ENCODE measurements at places on chromosomes 13 and 19.

DNA sequence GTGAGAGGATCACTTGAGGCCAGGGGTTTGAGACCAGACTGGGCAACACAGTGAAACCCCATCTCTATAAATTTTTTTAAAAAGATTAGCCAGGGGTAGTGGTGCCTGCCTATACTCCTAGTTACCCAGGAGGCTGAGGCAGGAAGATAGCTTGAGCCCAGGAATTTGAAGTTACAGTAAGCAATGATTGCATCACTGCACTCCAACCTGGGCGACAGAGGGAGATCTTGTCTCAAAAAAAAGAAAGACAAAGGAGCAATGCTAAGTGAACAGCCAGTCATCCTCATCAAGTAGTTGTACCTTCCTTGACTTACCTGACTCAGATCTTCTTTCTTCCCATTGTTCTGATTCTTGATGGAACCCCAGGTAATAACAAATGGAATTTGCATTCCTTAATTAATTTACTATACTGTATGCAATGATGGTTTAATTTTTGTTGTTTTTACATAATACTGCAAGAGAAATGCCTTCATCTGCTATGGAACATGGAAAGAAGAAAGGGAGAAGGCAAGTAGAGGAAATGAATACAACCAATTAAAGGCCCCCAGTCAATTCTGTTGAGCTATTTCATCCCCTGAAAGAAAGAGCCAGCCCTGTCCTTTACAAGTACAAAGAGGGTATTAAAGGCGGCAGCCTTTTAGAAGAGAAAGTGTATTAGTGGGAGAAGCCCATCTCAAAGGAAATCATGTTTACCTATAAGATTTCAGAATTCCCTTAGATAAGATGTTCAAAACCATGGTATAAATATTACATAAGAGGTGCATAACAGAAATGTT is 316.7 kb downstream of the DIAPH3 start:
- DNase-seq: peak; percentile 23

DNA sequence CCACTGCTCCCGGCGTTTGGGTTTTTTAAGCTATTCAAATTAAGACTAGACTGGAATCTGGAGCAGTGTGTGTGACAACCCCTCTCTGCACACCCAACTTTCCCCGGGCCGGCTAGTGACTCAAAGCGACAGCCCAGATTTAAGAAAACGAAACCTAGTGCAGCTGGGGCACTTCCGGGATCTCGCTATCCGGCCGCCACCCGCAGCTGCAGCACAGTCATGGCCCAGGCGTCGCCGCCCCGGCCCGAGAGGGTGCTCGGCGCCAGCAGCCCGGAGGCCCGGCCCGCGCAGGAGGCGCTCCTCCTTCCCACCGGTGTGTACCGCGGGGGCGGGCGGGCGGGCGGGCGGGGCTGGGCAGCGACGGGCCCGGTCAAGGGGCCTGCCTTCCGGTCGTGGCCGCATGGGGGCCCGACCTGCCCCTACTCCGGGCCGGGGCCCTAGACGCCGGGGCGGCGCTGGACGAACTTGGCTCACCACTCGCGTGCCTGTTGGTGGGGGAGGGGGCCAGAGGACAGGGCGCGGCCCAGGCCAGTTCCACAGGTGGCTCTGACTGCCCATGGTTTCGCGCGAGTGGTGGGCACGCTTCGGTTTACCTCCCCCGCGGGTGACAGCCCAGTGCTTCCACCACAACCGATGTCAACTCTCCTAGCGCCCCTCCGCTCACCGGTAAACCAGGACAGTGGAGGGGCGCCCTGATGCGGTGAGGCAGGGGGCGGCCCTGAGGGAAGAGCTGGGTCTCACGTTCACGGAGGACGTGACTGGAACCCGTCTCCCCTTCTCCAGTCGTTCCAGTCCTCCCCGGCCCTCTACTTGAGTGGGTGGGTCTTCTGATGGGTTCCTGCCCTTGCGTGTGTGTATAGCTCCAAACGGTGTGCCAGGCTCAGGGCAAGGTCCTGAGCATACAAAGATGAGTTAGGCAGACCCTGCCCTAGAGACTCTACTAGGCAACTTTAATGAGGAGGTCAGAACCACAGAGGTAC is at the start of gene PHF11:
Gene PHF11 (plus strand): TSS at position 171 of the 980 bp plus-strand sequence. CDS start 49 bp downstream, at position 220.
- DNase-seq: peak; percentile 46

DNA sequence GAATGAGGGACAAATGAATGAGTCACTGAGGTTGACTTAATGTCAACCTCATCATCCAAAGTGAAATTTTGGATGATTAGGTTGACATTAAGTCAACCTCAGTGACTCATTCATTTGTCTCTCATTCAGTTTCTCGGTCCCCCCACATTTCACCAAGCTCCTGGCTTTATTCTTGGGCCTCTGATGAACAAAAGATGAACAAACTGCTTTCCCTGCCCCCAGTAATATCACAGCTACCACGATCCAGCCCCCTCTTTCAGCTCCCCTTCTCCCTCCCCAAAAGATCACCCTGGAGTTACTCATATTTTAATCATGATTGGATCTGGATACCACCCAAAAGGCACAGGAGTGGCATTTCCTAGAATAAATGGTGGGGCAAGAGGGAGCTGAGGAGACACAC is 10.8 kb downstream of the CEACAM18 start:
- DNase-seq: no peak

DNA sequence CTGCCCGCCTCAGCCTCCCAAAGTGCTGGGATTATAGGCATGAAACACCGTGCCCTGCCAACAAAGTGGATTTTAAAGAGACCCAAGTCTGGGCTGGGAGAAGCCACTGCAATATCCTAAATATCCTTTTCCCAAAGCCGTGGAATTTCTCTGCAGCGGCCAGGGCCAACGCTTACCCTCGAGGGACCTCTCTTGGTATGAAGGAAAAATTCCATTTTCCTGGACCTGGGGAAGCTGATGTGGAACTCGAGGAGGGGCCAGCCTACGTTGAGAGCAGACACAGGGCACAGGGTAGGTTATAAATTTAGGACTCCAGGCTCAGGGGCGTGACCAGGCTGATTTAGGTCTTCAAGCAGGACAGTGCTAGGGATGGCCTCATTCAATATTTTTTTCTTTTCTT is 17.7 kb upstream of the UPF1 start:
- no peak for DNase-seq

- DNase-seq: no peak
Measured at GRCh38 chr19:6533000-6533328, 2.1 kb downstream of the TNFSF9 start.

GRCh38 chr13:93108111-93108601 is 118.5 kb upstream of the GPC6 start:
- no peak for DNase-seq

- DNase-seq: no peak
Measured at GRCh38 chr19:33486936-33487811, 34.4 kb downstream of the PEPD start.

GRCh38 chr19:28239270-28239669 is 973.7 kb downstream of the UQCRFS1 start:
- peak; percentile 37 for DNase-seq

Data from neuronal stem cell (in vitro differentiated cells).